ENCODE measurements at places on chromosomes 3 and 15.
A peak's percentile ranks its signal among the peaks of the same experiment; 100 is the strongest.

- DNase-seq: no peak
Observed at GRCh38 chr3:64224826-64225610, at the start of gene PRICKLE2. TSS of gene PRICKLE2 (minus strand) at chr3:64225466. CDS start at chr3:64198927, 26,539 bp downstream.

GRCh38 chr3:161322781-161323568, 48.3 kb downstream of the SPTSSB start:
- DNase-seq: no peak

GRCh38 chr3:11556851-11557644, 86.7 kb downstream of the VGLL4 start:
- DNase-seq: no peak

GRCh38 chr3:61979638-61980037, 393.7 kb downstream of the FEZF2 start:
- DNase-seq: no peak

DNA sequence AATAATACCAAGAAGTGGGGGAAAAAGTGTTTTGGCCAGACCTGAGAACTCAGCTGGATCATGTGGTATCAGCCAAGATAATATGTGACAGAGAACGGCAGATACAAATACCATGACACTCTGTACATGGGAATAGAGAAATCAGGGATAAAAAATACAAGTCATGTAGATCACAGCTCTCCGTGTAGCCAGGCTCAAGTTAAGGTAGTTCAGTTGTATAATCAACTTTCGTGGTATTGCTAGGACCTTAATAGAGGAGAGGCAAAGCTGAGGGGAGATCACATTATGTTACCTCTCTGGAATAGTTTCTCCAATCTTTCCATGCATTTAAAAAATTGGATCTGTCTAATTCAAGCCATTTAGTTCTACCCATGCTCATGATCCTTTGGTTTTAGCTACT, 179.8 kb downstream of the GHSR start:
- DNase-seq: no peak

DNA sequence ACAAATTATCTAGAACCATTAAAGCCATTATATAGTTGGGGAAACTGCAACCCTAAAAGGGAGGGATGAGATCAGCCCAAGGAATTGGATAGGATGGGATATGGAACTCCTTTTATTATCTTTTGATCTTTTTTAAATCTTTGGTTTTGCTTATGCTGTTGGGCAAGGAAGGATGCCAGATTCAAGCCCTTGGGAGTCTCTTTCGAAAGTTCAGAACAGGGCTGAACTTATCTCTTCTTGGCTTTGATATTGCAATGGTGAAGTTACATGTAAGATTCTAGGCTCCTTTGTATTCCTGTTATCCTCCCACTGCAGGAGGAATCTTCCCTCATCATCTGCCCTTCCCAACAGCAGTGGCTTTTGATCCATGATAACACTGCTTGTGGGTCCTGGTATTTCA, 10.0 kb upstream of the SLC22A13 start:
- no peak for DNase-seq

DNA sequence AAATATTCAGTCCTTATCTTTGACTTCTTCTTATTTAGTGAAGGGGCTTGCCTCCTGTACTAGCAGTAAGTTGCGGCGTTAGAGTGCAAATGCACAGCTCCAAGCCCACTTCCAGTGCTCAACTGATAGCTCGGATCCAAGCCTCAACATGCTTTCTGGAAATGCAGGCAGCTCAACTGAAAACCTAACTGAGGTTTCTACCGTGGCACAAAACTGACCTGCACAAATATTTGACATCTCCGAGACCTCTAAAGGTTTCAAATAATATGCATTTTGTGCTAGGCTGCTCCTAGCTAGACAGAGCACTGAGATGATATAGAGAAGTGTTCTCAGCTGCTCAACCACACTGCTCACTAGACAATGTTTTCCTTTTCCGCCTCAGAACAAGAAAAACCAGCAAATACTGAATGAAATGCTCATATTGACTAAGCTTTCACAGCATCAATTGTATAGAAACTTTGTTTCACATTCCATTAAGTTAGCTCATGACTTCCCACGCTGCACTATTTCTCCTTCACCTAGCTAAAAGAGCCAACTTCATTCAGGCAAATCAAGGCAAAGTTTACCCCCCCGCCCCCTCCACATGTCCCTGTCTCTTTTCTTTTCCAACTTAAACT, 822 bp downstream of the ZNF385D start:
- no peak for DNase-seq

GRCh38 chr15:76139368-76140073, 79.7 kb downstream of the TMEM266 start:
- peak; percentile 78 for DNase-seq

DNA sequence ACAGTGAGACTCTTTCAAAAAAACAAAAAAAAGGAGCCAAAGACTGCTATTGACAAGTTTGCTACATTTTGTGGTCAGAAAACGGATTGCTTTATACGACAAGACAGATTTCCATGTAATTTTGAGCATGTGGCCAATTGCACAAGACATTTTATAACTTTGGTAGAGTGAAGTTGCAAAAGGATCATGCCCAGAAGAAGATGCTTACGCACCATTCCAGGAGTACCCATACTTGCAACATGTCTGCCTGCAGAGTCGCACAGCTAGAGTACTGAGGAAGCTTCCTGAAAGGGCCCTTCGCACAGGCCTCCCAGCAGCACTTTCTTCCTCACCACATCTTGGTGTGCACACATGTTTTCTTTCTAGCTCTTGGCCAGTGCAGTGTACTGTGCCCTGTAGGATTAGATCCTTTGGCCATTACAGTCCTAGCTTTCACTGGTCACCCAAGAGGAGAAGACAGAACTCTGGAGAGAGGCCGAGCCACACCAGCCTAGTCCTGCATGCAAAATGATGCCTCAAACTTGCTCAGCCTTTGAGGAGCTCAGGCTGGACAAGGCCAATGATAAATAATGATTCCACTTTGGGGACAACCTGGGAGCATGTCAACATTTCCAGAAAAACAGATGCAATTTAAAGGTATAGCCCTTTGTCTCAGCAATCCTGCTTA, 11.7 kb downstream of the CHDH start:
- no peak for DNase-seq

- peak; percentile 16 for DNase-seq
Observed at GRCh38 chr15:80060356-80061006, 1.0 kb downstream of the ZFAND6 start.

DNA sequence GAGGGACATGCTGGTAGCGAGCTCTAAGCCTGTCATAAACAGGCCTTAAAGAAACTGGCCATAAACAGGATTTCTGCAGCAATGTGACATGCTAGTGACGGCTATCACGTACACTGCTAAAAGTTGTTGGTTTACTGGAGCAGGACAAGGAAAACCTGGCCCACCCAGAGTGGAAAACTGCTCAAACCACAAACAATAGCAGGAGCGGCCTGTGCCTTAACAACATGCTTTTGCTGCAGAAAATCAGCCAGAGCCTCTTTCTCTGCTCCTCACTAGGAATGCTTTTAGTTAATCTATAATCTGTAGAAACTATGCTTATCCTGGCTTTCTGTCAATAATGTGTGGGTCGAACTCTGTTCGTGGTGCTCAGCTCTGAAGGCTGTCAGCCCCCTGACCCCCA, 202.9 kb upstream of the UBE3A start:
- no peak for DNase-seq

DNA sequence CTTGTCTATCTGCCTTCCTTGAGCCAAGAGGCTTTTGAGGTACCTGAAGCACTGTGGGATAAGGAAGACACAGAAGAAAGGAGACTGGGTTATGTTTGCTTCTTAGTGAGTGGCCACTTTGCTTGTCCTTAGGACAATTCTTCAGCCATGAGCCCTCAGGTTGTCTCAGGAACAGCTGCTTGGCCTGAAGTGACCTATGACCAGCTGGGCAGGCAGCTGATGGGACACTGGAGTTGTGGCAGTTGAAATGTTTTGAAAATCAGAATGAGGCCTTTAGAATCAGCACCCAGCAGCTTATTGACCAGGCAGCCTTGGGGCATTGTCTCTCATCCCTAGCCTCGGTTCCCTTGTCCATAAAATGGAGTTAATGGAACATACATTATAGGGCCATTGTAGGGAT, 37.0 kb downstream of the RBP2 start:
- DNase-seq: no peak

GRCh38 chr3:55607844-55608243, 120.7 kb upstream of the WNT5A start:
- peak; percentile 63 for DNase-seq

GRCh38 chr15:27045796-27046195, 74.8 kb downstream of the GABRG3 start:
- no peak for DNase-seq

GRCh38 chr3:109195815-109196214, 59.3 kb downstream of the C3orf85 start:
- no peak for DNase-seq

- DNase-seq: no peak
Observed at GRCh38 chr15:36601497-36601932, 22.1 kb downstream of the CDIN1 start.

GRCh38 chr3:10848261-10848660, 32.2 kb downstream of the SLC6A11 start:
- no peak for DNase-seq

DNA sequence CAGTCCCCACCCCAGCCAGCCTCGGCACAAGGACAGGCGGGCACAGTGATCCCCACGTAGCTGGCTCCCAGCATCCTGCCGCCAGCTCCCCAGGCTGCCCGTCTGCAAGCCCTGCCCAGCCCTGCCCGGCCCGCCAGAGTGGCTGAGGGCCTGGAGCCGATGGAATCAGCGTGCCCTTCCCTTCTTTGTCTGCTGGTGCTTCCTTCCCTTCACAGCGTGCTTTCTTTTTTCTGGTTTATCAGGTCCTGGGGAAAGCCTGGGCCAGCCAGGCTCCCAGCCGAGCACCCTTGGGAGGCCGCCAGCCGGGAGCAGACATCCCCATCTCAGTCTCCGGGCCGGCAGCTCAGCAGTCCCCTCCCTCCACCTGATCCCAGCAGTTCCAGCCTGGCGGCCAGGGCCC, 54.7 kb upstream of the SMAD6 start:
- no peak for DNase-seq

GRCh38 chr3:132180337-132180791, 136.8 kb upstream of the ACP3 start:
- DNase-seq: peak; percentile 1

- no peak for DNase-seq
Observed at GRCh38 chr15:43887901-43888300, 61.1 kb downstream of the WDR76 start.

GRCh38 chr15:96107916-96108315, 222.6 kb upstream of the NR2F2 start:
- DNase-seq: no peak

GRCh38 chr3:43854916-43855315, 164.2 kb downstream of the ABHD5 start:
- no peak for DNase-seq

DNA sequence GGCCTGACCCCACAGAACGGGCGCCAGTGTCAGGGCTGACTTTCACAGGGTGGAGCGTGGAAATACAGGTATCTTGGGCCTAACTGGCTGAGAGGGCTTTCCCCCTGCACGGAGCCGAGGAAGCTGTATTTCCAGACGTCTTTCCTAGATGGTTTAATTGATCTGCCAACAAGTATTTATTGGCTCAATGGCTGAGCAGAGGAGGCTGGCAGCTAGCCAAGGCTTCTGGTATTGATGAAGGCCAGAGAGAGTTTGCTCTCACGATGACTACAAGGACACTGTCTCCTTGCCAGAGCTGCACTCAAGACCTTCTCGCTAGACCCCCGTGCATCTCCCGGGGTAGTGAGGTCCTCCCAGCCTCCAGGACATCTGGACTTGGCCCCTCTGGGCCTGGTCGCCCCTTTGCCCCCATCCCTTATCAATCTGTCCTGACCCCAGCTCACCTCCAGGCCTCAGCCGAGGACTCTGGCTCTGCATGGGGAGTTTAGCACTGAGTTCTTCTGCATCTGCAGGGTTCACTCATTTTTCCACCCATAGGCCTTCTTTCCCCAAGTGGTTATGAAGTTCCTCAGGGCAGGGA, 20.6 kb downstream of the SPSB4 start:
- no peak for DNase-seq

DNA sequence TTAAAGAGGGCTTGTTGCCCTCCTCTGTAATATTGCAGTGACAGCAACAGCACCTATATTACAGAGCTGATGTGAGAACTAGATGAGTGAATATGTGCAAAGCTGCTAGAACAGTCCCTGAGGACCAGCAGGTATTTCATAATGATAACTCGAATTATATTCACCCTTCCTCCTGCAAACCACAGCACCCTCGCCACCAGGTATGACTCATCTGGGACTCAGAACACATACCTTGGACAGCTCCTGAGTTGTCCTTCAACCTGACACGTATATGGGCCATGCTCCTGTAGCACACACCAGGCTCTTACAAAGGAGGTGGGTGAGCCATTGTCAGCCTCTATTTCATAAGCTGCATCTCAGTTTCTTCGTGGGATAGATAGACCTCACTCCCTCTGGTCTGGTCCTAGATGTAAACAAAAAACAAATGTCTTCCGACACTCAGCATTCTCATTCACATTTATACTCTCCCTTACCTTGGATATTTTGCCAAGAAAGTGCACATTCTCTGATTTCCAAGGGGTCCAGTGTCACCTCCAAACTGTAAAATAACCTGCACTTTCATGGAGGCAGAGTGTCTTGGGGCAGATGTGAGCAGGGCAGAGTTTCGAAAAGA, 124.5 kb downstream of the TLE3 start:
- DNase-seq: peak; percentile 19

GRCh38 chr15:77837649-77838025, 204.9 kb upstream of the LINGO1 start:
- no peak for DNase-seq

- DNase-seq: no peak
Observed at GRCh38 chr3:87004883-87005282, 13.9 kb upstream of the VGLL3 start.

DNA sequence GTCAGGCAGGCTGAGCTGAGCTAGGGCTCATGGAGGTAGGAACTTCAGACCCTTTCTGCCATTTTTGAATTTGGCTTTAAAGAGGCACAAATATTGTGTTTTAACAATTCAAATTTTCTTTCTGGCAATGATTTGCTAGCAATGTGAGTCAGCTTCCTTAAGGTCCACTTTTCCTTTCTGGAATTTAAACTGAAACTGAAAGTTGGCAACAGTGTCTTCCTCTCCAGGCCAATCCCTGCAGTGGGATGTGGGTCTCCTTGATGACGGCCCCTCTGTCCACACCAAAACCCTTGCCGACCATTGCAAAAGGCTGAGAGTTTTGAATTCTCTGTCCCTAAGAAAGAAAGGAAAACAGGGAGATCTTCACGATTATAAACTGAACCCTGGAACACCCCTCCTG, 27.1 kb downstream of the RPSA start:
- no peak for DNase-seq

DNA sequence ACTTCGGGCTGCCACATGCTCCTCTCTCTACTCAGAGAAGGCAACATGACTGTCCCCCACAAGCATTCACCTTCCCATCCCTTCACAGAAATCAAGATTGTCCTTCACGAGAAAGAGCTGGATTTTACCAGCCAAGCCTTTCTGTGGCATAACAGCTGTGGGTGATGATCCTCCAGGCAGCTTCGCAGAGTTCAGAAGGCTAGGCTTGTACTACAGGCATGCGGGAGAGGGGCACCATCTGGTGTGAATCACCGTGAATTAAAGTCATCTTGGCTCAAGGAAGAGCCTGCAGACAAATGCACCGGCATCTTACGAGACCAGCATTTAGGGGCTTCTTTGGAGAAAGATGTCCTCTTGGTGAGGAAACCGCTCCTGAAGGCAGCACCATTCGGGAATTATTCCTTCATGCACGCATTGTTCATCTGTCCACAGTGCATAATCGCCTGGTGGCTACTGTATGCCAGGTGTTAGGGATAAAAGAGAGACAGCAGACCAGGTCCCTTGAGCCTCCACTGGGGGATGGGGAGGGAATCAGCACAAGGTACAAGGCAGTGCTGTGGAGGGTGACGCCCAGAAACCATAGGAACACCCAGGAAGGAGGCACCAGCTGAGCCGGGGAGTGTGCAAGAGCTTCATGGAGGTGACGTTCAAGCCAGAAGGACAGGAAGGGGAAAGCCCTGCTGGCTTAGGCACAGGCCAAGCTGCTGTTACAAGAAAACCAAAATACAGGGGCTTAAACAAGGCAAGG, 108.6 kb downstream of the TMEM266 start:
- DNase-seq: no peak
